Activated T-cell treated with anti-CD3 and anti-CD28 coated beads, Interleukin-2, amount 50 U/mL, for 24 hours (primary cell): ENCODE measurements at places on chromosomes 16 and 17.

DNA sequence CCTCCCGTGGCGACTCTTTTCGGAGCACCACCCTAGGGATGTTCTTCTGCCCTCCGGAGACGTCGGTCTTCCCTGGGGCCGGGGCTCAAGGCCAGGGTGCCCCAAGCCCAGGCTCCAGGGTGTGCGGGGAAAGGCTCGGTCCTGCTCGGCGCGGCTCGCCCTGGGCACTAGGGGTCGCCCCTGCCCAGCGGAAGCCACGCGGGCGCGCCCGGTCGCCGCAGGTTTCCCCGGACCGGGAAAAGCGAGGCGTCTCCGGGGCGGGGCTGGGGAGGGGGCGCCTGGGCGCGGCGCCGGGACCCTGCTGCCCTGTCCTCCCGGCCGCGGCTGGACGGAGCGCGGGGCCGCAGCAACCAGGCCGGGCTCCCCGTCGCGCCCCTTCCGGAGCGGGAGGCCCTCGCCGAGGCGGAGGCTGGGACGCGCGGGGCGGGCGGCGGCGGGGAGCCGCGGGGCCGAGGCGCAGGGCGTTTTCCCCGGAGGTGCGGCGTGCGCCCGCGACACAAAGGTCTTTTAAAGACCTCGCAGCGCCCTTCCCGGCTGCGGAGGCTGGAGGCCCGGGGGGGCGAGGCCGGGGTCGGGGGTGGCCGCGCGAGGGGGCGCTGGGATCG lies 76.4 kb downstream of the MRC2 start:
- peak; percentile 88 for DNase-seq

DNA sequence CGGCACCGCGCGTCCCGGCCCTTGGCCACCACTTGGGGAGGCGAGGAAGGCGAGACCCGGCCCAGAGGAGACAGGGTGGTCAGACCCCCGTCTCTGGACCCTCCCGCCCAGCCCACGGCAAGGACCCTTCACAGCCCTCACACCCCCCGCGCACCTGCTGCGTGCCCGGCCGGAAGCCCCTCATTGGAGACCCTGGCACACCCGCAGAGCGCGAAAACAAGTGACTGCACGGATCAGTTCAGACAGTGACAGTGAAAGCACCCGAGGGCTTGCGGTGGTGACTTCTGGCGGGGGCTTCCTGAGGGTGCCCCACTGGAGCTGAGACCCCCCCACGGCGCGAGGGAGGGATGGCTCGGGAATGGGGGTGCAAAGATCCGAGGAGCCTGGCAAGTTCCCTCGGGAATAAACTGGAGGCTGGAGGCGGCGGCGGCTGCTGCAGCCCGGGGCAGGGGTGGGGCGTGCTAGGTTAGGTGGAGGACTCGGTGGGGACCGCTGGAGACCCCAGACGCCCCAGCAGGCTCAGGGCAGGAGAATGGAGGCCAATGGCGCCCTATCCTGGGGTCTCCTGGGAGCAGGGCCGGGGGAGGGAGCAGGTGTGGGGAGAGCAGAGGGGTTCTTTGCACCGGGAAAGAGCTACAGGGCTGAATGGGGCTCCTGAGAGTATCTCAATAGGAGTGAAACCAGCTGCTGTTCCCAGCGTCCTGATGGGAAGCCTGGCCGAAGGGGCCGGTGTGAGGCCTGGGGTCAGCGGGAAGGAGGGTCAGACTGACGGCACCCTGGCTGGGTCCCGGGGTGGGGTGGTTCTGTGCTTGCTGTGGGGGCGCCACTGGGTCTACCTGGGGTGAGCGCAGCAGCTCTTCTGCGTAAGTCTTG lies 824 bp upstream of the FBXL16 start:
- no peak for DNase-seq

DNA sequence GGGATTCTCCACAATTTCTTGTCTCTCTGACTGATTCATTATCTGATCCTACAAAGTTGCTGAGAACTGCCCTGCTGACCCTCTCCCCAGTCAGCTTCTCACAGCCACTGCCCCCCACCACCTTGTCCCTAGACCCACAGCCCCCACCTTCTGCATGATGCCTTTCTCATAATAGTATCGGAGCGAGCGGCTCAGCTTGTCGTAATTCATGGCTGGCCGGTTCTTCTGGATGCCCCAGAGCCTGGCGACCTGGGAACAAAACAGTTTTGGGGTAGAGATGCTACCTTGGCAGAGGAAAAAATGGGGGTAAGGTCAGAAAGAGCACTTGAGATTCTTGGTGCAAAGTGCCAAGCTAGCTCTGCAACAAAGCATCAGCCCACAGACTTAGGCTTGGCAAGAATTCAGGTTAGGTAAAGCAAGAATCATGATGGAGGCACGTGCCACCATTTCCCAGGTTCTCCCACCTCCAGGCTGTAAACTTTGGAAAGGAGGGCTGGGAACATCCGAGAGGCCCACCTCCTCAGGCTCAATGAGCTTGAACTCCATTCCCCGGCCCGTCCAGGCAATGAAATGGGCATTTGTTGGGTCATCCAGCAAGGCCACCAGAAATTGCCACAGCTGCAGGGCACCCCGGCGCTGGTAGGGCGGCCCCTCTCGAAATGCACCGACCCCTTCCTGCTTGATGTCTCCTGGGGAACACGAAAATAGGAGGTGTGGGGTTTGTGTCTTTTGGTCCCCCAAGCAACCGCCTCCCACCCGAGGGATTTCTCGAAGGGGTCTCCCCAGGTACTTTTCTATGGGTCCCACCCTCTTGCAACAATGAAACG lies 16.9 kb downstream of the ETV4 start:
- DNase-seq: no peak

DNA sequence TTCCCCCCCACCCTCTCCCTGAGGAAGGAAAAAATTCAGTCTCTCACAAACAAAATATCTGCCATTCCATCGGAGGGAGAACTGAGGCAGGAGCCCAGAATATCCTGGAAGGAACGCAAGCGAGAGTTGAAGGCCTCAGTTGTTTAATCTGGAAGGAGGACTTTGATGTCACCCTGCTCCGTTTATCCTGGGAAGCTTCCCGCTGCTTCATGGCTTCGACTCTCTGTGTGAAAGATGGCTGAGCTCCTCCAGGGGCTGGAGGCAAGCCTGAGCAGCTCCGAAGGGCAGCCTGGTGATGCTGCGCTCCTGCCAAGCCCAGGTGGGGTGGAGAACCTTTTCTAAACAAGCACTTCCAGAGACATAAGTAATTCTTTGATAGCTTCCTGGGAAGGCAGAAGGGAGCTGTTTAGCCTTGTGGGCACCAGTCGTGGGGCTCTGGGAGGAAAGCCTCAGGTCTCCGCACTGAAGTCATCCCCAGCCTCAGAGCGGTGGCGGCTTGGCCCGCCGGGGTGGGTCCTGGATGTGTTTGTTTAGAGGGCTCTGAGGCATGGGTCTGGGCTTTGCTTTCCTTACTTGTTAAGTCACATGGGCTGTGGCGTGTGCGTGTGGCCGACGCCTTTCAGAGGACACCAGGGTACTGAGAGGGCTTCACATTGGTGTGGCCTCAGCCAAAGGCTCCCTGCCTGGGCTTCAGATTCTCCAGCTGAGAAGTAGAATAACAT lies 7.9 kb downstream of the NKD1 start:
- DNase-seq: no peak

DNA sequence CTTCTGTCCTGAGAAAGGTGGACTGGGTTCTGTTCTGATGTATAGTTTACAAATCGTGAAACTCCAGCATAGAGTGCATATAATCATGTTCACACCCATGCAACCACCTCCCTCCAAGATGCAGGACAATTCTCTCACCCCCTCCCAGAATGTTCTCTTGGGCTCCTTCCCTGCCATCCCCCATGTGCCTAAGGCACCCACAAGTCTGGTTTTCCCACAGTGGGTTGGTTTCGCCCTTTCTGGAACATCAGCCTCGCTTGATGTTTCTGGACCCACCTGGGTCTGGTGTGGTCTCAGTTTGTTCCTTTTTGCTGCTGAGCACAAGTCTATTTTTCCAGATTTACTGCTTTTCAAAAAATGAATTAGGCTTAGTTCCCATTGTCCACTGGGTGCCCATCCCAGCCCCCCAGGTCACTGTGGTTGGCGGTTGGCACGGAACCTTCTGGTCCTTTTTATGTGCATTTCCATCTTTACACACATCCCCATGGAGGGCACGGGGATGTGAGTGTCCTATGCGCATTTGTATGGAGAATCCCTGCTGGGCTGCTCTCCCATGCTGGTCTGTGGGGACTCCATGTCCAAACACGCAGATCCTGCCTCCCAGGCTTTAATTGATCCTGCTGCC lies 19.0 kb downstream of the MAP2K3 start:
- DNase-seq: no peak

DNA sequence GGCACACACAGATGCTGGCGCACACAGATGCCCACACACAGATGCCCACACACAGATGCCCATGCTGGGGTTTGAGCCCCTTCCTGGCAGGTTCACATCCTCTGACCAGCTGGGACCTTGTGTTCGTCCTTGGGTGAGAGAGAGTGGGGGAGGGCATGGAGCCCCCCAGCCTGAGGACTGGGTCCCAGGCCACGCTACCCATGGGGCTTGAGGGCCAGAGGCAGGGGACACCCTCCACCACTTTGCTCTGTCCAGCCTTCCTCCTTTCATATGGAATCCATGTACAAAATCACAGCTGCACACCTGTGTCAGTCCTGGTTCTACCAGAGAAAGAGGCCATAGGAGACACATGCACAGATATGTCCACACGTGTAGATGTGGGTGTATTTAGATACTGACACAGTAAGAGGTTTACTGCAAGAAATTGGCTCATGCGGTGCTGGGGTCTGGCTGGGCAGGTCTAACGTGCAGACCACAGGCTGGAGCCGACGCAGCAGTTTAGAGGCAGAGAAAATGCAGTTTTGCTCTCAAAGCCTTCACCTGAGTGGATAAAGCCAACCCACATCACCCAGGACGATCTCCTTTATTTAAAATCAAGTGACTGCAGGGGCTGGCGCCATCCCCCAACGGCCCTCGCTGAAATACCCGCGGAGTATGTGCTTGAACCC lies 10.8 kb downstream of the SLC22A31 start:
- no peak for DNase-seq
